IPS DF 6.9 (cell line): ENCODE measurements at places on chromosomes 5 and 9.

GRCh38 chr5:153039501-153039900 lies 451.0 kb upstream of the GRIA1 start:
- H3K4me1 ChIP-seq = no peaks in the 10 kb centered on the region
- H3K27ac ChIP-seq = no peak overlapping the region
- H3K4me3 ChIP-seq = no peak overlapping the region
- no peaks in the 10 kb centered on the region for H3K27me3 ChIP-seq
- H3K36me3 ChIP-seq = no peaks in the 10 kb centered on the region

- no peaks in the 10 kb centered on the region; the same call in 1 of the 2 replicates for H3K4me1 ChIP-seq
- no peaks in the 10 kb centered on the region for H3K27me3 ChIP-seq
- no peaks in the 10 kb centered on the region for H3K36me3 ChIP-seq
- H3K27ac ChIP-seq = no peak overlapping the region
- DNase-seq = no peak
These were observed 379.5 kb upstream of the GRAMD2B start for GRCh38 chr5:126043688-126044087.

DNA sequence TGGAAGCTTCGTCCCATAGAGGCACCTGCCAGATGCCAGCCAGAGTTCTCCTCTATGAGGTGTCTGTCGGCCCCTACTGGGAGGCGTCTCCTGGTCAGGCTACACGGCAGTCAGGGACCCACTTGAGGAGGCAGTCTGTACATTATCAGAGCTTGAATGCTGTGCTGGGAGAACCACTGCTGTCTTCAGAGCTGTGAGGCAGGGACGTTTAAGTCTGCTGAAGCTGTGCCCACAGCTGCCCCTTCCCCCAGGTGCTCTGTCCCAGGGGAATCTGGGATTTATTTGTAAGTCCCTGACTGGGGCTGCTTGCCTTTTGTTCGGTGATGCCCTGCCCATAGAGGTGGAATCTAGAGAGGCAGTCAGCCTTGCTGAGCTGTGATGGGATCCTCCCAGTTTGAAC lies 70.8 kb downstream of the NDUFS4 start:
- DNase-seq = no peak
- 0 out of 2 replicates have a peak, but pooled peaks cover 5% of the 10 kb centered on the region for H3K36me3 ChIP-seq
- H3K27ac ChIP-seq = no peak overlapping the region
- no peaks in the 10 kb centered on the region for H3K27me3 ChIP-seq
- H3K4me3 ChIP-seq = no peak overlapping the region

DNA sequence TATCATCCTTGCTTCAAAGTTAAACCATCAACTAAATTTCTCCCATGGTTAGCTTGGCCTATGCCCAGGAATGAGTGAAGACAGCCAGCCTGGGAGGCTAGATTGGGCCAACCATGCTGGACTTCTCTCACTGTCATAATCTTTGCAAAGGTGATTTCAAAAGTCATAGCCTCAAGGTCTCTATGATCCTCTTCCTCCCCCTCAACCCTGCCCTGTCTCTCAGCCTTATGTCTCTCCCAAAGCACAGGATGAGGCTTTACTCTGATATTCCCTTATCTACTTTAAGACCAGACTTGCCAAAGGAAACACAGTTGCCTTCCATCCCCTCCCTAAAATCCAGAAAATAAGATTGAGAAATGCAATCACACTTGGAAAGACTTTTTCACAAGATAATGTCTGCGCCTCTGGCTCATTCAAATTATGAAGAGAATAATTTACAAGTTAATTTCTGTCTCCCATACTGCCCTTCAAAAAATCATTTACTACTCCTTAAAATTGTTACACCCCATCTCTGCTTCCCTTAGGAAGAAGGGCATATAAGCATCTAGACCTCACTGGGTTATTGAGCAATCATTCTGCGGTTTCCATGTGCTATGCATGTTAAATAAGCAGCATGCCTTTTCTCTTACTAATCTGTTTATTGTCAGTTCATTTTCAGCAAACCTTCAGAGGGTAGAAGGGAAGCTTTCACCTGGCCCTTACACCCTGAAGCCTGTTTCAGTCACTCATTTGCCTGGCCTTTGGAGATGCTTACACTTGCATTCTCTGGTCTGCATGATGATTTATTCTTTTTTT lies 113.8 kb upstream of the ANKRD55 start:
- no peak overlapping the region for H3K4me3 ChIP-seq
- no peaks in the 10 kb centered on the region for H3K4me1 ChIP-seq
- H3K36me3 ChIP-seq = no peaks in the 10 kb centered on the region
- H3K27ac ChIP-seq = no peak overlapping the region

GRCh38 chr5:103464835-103465484 lies 97.6 kb downstream of the NUDT12 start:
- no peak for DNase-seq
- H3K27me3 ChIP-seq = no peaks in the 10 kb centered on the region
- H3K27ac ChIP-seq = no peak overlapping the region
- H3K36me3 ChIP-seq = no peaks in the 10 kb centered on the region
- H3K4me3 ChIP-seq = no peak overlapping the region

- no peak for DNase-seq
- H3K36me3 ChIP-seq = no peaks in the 10 kb centered on the region
These were observed 105.4 kb downstream of the SLC25A46 start for GRCh38 chr5:110844251-110844650.
